NCI-H2107 (cell line): ENCODE measurements at places on chromosomes 16 and 17.

GRCh38 chr17:31857920-31858641 lies 963 bp downstream of the COPRS start:
- no peak for DNase-seq

DNA sequence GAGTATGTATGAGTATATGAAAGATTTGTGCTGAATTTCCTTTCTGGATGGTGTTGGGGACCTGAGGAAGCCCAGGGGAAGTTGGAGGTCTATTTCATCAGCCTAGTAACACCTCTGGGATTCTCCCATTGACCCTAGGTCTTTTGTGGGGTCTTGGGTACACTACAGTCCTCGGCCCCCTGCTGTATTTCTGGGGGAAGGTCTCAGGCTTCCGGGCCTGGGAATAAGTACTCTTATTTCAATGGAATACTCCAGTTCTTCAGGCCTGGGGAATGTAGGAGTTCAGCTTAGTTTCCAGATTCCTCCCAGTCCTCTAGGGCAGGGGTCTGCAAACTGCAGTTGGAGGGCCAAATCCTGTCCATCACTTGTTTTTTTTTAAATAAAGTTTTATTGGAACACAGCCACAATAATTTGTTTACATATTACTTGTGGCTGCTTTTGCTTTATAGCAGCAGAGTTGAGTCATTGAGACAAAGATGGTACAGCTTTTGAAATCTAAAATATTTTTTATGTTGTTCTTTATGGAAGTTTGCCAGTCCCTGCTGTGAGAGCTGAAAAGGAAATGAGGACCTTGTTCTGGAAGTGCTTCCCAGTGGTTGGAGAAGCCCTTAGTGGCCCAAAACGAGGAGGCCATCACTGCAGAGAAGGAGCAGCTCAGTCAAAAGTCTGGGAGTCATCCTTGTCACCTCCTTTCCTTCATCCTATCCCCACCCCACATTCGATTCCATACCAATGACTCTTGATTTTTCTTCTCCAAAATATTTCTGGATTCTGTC lies 142.5 kb upstream of the HS3ST2 start:
- no peak for DNase-seq

- DNase-seq = no peak
These were observed 13.0 kb upstream of the HOXB9 start for GRCh38 chr17:48639136-48639535.

DNA sequence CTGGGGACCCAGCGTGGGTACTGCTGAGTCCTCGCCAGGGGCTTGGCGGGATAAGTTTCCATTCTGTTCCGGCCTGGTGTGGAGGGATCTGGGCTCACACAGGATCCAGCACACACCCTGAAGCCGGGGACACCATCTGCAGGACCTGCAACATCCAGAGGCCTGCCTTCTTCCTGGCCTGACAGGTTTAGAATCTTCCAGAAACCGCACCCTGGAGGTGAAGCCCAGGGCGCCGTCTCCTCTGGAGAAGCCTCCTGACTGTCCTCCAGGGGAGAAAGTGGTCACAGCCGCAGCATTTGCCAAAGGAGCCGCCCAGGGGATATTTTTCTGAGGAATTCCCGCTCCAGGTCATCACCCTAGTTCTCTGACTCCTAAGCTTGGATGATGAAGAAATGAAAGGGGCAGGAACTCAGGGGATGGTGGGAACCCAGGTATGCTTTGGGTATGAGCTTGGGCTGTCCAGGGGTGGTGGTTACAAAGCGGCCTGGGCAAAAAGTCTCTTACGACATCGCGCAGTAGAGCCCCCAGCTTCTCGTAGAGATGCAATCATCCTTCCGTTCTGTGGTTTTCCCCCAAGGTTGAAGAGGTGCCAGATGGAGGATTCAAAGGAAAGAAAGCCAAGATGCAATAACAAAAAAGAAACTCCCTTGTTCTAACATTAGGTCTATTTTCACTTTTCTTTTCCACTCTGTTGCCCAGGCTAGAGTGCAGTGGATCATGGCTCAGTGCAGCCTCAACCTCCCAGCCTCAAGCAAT lies 9.1 kb upstream of the CRISPLD2 start:
- no peak for DNase-seq

DNA sequence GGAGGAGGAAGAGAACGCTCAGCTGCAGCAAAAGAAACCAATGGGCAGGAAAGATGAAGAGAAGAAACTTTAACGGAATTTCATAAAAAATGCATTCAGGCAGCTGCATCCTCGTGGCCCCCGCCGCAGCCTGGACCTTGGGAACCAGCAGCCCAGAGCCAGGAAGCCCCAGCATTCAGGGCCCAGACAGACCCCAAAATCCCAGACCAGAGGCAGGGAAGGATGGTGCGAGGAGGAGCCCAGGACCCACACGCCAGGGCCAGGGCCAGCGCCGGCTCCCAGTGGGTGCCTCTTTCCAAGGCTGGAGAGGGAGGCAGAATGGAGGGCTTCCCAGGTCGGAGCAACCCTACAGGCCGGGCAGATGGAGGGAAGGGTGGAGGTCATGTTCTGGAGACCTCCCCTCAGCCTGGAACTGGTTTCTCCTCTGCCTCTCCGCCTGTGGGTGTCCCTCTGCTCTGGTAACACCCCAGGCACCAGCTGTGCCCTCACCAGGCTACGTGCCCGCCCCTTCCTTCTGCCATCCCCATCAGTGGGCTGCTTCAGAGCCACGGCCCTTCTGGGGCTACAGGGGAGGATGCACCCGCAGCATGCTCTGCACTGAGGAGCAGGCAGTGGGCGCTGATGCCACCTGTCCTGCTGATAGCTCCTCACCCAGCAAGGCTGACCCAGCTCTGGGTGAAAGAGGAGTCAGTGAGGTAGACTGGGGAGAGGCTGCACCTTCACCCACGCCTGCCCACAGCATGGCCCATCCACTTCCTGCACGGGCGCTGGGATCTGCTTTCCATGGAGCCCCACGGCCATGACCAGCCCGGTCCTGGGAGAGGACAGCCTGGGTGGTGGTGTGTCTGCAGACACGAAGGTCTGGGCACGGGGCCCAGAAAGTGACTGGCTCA lies 1.2 kb upstream of the MIF4GD start:
- no peak for DNase-seq

- DNase-seq = no peak
These were observed 16.5 kb upstream of the ZFHX3 start for GRCh38 chr16:73064212-73064993.

GRCh38 chr16:73143002-73143401 lies 95.1 kb upstream of the ZFHX3 start:
- no peak for DNase-seq

GRCh38 chr17:30112794-30113193 lies 3.8 kb upstream of the NSRP1 start:
- no peak for DNase-seq

GRCh38 chr16:30950516-30951065 lies 1.7 kb downstream of the ORAI3 start:
- no peak for DNase-seq

- no peak for DNase-seq
These were observed 1.4 kb downstream of the NT5C start for GRCh38 chr17:75130059-75130631.

DNA sequence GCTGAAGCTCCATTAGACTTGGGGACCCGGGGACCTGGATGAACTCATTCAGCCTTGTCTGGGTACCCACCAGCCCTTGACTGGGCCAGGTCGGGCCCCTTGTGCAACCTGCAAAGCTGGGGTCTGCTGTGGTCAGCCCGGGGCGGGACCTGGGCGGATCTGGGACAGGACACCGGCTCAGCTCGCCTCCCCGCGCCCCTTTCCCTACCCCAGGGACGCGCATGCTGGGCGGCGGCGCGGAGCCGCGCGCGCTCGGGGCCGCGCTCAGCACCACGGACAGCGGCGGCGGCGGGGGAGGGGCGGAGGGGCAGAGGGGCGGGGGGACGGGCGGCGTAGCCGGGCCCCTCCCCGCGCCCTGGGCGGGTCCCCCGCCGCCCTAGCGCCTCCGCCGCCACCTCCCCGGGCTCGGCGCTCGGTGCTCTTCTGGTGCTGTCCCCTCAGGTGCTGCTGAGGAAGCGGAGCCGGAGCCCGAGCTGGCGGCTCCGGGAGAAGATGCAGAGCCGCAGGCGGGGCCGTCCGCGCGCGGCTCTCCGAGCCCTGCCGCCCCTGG lies 7.4 kb downstream of the ACD start:
- DNase-seq = no peak

GRCh38 chr17:79890706-79891105 lies 51.5 kb upstream of the CBX4 start:
- no peak for DNase-seq

- no peak for DNase-seq
These were observed at the start of gene GFAP for GRCh38 chr17:44915321-44915726. GFAP (minus strand) TSS chr17:44915500; CDS start chr17:44915486, 14 bp downstream.

GRCh38 chr16:3652373-3653195 lies 1.9 kb upstream of the DNASE1 start:
- DNase-seq = no peak

- DNase-seq = no peak
These were observed 52.6 kb downstream of the PRKCA start for GRCh38 chr17:66354981-66355380.

DNA sequence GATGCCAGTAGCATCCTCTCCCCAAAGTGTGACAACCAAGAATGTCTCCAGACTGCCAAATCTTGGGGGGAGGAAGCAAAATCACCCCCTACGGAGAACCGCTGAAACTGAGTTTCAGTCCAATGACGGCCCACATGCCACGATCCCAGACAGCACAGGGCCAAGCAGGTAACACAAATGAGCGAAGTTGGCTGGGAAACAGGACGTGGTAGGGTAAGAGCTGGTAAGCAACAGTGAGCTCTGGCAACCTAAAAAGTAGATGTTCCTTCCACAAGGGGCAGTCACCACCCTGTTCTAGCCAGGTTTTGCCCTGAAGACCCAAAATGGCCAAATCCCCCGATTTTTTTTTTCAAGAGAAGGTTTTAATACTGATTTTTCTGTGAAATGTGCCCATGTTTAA lies 25.4 kb downstream of the ZFHX3 start:
- no peak for DNase-seq

- DNase-seq = no peak
These were observed 143.8 kb upstream of the RBL2 start for GRCh38 chr16:53290520-53290919.

GRCh38 chr17:39965017-39965699 lies 2.4 kb downstream of the GSDMA start:
- no peak for DNase-seq

GRCh38 chr16:72935896-72936295 lies 112.0 kb downstream of the ZFHX3 start:
- no peak for DNase-seq

DNA sequence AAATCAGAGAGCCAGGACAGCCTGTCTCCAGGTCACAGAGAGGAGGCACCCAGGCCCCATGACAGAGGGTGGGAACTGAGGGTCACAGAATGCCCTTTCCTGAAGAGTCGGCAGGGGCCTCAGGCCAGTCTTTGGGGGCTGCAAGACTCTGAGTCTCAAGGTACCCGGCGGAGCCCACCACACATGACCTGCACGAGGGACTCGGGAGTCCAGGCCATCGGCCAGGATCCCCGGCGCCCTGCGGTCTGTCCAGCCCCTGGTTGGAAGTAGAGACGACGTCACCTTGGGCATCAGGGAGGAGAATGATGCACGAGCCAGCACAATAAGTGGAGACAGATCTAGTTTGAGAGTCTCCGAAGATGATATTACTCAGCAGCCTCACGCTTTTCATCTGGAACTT lies 234.7 kb upstream of the SDK2 start:
- DNase-seq = no peak
